Peyer's patch (tissue), 4 donors: ENCODE measurements at places on chromosomes 5 and 9. TPM values are rescaled to one million over a fixed set of nuclear protein-coding genes. Genes with fewer than 3 reads are reported as not detected.

The GMCL2 gene
- not detected for total RNA-seq

- no peak for DNase-seq
These were observed 135.9 kb downstream of the RNF180 start for GRCh38 chr5:64301566-64301965.

- no peak for DNase-seq
These were observed 60.8 kb upstream of the PHYKPL start for GRCh38 chr5:178293400-178293799.

DNA sequence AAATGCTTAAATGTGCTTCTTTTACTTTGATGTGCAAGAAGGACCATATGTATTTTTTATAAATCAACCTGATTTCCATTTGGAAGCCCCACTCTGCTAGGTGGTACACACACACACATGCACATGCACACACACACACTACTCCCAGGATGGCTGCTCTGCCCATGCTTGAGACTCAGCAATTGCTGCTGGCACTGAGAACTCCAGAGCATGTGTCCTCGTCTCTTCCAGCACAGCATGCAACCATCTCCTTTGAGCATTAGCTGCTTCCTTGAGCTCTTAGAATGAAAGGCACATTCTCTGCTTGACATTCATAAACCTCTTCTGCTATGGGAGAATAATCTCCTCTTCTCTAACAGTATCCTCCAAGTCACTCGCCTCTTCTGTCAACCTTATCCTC lies 115.9 kb downstream of the FEM1C start:
- DNase-seq = no peak
